ENCODE measurements at places on chromosomes 4 and X.

DNA sequence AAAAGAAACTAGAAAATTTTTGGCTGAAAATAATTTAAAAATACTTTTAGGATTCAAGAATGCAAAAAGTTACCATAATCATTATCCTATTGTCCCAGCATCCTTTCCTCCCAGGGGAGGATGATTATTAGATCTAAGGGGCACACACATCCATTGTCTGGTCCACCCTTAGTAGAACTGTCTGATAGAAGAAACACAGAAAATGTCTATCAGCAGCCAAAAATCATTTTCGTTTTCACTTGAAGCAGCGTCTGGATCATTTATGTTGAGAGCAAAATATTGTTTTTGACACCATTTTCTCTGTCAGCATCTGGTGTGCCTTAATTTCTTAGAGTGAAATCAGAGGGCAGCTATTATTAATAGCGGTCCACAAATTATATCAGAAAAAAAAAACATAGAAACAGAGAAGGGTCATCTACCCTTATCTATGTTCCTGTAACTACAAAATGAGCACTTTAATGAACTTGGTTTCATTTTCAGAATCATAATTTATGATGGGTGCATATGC, 446.3 kb downstream of the TRAM1L1 start:
- no peak for DNase-seq

- no peak for DNase-seq
Observed at GRCh38 chr4:7964890-7965662, 25.4 kb upstream of the AFAP1 start.

GRCh38 chr4:168751263-168752225, 254.7 kb downstream of the PALLD start:
- no peak for DNase-seq

DNA sequence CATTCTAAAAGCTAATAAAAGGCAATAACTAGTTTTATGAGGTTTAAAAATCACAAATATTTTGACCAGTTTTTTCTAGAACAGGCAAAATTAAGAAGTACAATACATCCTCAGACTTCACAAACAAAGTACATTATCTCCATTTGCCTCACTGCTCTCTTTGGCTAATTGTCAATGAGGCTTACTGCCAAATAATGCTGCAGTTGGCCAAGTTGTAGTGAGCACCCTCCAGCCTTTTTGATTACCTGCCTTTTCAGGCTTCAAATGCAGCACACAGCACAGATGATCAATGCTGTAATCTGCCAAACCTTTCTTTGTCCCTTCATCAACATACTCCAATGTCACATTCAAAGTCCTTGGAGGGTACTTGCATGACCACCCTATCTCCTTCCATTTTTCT, 605.2 kb downstream of the KLHL13 start:
- no peak for DNase-seq

DNA sequence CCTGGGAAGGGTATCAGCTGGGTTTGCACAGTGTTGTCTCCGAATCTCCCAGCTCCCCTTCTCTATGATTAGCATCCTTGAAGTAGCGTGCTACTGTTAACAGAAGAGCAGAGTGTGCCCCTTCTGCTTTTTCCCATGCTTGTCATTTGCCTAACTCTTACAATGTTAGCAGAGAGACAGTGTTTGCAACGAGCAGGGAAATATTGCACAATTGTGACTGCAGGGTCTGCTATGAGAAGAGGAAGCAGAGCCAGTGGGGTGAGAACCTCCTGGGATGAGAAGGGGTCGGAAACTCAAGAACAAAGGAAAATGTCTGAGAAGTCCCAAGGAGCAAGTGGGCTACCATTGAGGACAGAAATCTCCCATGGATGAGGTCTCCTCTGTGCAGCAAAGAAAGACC, 7.8 kb upstream of the CHRNA9 start:
- no peak for DNase-seq

DNA sequence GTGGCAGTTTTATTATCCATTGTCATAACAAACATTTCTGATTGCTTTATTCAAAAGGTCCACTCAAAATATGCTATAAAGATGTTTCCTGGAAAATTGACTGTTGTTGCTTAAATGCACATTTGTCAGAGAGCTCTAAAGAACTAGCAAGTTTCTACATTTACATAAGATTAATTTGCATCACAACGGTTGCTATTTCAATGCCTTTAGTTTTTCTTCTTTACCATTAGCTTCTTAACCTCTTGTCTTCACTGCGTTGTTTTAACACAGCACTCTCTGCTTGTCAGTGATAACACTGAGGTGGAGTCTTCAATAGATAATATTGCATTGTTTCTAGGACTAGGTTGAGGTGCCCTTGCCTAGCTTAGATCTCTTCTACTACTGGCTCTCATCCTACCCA, 76.7 kb upstream of the GALNT7 start:
- DNase-seq, result no peak

- peak; percentile 65 for DNase-seq
Observed at GRCh38 chr4:88522702-88523324, 763 bp downstream of the PYURF start.

GRCh38 chr4:163447481-163447880, 26.1 kb downstream of the TKTL2 start:
- no peak for DNase-seq

- DNase-seq, result no peak
Observed at GRCh38 chrX:150455215-150455608, 92.1 kb downstream of the MAMLD1 start.

DNA sequence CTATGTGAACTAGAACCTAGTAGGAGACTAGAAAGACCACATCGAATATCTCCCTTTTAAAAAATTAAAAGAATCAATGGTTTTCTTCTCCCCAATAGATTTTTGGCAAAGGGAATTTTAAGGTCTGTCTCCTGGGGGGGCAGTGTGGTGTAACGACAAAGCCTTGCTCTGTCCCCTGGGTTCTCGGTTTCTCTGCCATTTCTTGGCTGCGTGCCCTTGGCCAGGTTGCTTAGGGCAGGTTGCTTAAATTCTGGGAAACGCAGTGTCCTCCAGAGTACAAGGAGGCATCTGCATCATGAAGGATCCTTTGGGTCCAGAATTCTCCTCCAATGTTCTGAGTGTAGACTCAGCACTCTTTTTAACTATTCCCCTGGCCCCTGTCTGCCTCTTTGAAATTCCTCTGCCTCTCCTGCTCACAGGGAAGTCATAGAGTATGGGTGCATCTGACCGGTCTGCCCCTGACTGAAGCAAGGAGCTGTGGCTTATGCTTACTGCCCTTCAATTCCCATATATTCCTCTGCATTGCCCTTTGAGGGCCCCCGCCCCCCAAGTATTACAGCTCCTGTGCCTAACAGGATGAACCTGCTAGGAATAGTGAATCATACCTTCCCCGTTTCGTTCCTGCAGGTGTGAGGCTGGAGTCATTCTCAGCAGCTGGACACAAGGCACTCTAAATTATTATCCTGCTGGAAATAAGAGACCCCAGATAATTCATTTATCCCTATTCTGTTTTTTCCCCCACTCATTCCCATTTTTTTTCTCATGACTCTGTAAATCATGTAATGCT, 2.2 kb downstream of the KIT start:
- no peak for DNase-seq

DNA sequence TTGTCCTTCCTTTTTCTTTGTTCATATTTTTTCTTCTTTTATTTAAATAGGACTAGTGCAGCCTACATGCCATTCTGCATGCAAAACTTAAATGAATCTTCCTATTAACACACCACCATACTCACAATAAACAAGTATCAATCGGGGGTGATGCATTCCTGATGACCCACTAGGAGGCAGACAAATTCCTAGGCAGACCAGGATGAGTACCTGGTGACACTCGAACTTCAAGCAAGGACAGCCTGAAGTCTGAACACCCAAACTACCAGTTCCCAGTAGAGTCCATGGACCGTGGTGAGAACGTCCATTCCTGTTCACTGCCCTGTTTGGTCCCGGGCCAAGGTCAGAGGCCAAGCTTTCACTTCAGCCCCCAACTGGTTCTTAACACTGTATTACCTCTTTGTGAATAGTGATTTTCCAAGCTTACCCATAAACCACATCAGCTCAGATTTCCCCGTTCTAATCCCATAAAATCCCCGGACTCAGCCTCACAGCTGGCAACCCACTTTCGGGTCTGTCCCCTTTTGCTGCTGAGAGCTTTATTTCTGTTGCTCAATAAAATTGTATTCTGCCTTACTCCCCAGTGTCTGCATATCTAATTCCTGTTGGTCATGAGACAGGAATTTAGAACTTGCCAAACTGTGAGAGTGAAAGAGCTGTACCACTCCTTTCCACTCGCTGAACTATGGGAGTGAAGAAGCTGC, 1286.6 kb downstream of the FSTL5 start:
- DNase-seq, result no peak

DNA sequence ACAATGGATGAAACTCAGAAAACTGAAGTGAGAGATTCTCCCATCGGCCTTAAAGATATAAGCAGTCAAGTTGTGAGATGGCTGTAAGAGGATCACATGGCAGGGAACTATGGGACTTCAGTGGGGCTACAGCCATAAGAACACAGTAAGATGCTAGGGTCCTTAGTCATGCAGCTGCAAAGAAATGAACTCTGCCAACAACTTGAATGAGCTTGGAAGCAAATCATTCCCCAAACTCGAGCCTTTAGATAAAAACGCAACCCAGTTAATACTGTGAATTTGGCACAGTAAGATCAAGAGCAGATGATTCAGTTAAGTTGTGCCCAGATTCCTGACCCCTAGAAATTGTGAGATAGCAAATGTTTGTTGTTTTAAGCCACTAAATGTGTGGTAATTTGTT, 117.3 kb downstream of the FAM13A start:
- no peak for DNase-seq

DNA sequence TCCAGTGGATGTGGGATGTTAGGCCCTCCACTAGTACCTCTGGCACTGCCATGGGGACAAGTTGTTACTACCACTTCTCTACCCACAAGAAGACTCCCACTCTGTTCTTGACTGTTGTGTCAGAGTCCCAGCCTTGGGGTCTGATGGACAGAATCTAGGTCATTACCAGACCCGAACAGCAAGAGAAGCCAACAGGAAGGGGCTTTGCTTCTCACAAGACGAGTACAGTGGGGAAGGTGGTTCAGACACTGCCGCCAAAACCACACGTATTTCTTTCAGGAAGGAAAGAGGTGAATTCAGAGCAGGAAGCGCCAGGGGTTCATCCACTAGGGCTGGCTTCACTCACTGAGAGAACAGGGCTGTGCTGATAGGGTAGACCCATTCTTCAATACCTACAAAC, 161.3 kb upstream of the KIT start:
- no peak for DNase-seq

GRCh38 chrX:71859637-71860036, 51.0 kb upstream of the NHSL2 start:
- no peak for DNase-seq

- peak; percentile 35 for DNase-seq
Observed at GRCh38 chr4:186724058-186724863, 605 bp upstream of the FAT1 start.

GRCh38 chrX:21802839-21803238, 36.6 kb upstream of the MBTPS2 start:
- no peak for DNase-seq

GRCh38 chr4:186027405-186027804, 41.6 kb upstream of the TLR3 start:
- no peak for DNase-seq

DNA sequence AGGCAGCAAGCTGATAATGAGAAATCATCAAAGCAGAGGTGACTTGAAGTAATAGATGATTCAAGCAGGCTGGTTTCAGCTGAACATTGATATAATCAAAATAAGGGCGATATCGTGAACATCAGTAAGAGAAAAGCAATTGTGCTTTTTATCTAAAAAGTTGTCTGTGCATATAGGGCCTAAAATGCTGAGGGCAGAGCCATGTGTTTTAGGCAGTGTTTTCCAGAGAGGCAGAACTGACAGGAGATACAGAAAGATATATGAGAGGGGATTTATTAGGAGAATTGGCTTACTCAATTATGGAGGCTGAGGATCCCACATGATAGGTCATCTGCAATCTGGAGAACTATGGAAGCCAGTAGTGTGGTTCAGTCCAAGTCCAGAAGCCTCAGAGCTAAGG, 136.5 kb upstream of the NPY2R start:
- DNase-seq, result no peak

- DNase-seq, result peak; percentile 49
Observed at GRCh38 chr4:68267433-68267944, 22.0 kb upstream of the TMPRSS11B start.

DNA sequence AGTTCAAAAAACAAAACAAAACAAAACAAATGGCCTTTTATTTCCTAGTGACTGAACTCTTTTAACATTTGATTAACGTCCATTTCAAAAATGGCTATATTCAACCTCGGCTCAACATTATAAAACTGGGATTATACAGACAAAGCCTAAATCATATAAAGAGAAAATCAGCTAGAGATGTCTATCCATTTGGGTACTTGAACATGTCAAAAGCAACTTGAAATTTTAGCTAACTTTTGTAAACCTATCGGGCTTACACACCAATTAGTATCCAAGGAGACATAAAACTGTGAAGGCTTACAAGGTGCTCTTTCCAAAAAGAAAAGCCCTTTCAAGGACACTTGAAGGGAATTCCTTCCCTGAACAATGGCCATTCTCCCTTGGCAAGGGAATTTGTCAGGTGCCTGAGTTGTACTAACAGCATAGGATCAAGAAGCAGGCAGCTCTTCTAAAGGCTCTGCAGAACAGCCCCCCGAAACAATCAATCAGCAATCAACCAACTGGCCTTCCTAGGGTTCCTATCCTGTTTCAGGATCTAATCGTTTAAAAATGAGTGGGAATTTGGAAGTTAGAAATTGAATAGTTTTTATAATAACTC, 633.7 kb upstream of the HTR2C start:
- no peak for DNase-seq

DNA sequence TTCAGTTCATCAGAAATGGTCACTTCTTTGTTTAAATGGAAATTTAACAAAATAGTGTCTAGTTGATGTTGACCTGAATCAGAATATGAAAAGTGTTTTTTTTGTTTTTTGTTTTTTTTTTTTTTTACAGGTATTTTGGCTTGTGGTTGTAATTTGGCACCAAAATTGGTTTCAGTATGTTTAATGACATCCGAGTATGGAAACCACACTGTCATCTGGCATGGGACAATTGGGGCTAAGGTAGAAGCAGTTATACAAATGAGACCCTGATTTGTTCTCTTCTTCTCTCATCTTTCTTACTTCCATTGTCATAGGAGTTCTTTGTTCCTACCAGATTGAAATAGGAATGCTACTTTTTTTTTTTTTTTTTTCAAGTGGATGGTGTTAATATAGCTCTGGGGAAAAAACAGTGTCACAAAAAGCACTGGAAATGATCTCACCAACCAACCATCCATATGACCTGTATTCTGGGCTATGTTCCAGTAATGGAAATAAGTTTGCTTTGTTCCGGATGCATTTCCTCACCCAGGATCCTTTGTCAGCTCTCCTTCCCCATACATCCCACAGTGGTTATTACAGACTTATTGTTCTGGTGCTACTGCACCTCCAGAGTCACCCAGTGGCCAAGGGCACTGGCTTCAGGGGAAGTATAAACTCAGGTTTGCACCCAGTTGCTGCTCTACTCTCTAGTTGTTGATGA, 95.8 kb downstream of the ATXN3L start:
- no peak for DNase-seq

DNA sequence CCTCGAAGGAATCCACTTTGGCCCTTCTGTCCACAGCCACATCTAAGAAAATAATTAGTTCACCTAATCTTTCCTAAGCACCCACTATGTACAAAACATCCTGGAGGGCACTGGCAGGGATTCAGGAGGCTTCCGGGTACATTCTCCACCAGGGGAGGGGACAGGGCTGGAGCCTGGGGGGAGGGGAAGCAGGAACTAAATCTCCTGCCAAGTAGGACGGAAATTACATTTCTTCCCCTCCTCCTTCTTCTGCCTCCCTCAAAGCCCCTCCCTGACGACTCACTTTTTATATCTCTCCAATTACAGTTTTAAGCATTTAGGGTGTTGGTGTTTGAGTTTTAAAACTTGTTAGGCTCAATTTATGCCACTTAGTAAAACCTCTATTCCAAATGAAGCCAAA, 203.1 kb downstream of the BCOR start:
- no peak for DNase-seq

- no peak for DNase-seq
Observed at GRCh38 chrX:140723121-140723715, 13.7 kb downstream of the LINC00632 start.
